Chondrocyte (in vitro differentiated cells): ENCODE measurements at places on chromosomes 2 and 18. TPM values are rescaled to one million over a fixed set of nuclear protein-coding genes. Genes with fewer than 3 reads are reported as not detected.

The OTOF gene
- not detected in 3 replicates for total RNA-seq

The WIPF1 gene
- total RNA-seq = 60.0 to 68.9 TPM (median 61.8 TPM) in 3 replicates

The OSBPL6 gene
- total RNA-seq = 6.5 to 10.5 TPM (median 10.3 TPM) in 3 replicates

The TEX44 gene
- not detected in 3 replicates for total RNA-seq

The PROC gene
- 2.6 to 5.3 TPM (median 2.7 TPM) in 3 replicates for total RNA-seq

- DNase-seq = no peak
These were observed 504.5 kb upstream of the VRK2 start for GRCh38 chr2:57542081-57542480.

DNA sequence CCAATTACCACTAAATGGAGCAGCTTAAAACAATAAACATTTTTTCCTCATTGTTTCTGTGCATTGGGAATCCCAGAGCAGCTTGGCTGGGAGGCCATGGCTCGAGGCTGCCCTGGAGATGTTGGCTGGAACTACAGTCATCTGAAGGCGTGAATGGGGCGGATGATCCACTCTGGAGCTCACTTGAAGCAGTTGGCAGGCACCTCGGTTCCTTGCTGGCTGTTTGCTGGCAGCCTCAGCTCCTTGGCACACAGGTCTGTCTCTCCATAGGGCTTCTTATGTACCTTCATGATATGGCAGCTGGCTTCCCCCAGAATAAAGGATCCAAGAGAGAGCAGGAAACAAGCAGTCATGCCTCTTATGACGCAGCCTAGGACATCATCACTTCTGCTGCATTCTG is 227.0 kb upstream of the COPS8 start:
- no peak for DNase-seq

- DNase-seq = peak; percentile 47
These were observed 4.8 kb upstream of the ZAP70 start for GRCh38 chr2:97708608-97709007.

DNA sequence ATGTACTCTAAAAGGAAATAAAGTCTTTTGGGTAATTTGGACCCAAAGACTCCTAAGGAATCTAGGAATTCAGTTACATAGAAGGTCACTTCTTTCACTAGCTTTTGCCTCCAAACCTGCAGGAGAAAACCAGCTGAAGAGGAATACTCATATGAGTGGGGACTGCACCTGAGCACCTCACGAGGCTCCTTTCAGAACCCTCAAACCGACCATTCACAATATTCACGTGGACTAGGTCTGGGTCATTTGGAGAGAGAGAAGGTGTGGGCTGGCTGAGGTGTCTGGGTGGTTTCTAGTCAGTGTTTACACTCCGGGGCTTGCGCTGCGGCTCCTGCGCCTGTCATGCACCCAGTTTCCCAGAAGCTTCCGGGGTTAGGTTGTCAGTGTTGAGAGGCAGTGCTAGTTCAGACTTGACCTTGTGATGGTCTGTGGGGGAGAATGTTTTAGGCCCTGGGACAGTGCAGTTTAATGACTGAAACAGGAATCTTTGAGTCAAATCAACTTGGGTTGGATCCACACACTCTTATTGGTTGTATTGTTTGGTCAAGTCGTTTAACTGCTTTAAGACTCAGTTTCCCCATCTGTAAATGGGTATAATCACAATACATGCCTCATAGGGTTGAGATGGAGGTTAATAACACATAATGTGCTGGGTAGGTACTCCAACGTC is 78.4 kb downstream of the LIMS1 start:
- no peak for DNase-seq

GRCh38 chr2:191666732-191667131 is 11.2 kb upstream of the NABP1 start:
- DNase-seq = no peak

DNA sequence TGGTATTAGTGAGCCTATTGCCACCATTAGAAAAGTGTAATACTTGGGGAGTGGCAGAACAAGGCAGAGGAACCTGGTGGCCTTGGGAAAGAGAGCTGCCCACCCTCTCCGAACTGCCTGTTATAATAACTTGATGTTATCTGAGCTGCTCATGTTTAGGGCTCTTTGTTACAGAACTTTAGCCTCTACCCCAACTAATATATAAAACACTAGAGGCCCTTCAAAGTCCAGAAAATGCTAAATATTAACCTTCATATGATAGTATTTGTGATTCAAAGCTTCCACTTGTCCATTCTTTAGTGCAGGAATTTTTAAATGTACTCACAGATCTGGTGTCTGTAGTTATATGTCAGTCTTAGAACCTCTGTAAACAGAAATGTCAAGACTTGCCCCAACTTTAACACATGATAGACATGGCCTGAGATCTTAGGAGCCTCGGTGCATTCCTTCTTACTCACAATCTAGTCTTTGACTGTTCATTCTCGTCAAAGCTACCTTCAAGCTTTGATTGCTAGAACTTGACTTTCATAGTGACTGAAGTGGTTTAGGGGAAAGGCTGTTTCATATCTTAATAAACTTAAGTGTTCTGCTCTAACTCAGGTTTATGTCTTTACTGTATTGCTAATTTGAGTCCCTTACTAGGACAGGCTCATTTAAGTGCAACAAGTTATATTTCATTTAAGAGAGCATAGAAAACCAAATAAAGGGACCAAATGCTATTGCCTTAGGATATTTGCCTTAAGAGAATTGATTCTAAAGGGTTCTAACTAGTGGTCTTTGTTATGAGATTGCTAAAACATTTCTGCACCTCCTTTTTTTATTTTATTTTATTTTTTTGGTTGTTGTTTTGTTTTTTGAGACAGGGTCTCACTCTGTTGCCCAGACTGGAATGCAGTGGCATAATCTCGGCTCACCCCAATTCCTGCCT is 41.6 kb downstream of the DDX1 start:
- no peak for DNase-seq

DNA sequence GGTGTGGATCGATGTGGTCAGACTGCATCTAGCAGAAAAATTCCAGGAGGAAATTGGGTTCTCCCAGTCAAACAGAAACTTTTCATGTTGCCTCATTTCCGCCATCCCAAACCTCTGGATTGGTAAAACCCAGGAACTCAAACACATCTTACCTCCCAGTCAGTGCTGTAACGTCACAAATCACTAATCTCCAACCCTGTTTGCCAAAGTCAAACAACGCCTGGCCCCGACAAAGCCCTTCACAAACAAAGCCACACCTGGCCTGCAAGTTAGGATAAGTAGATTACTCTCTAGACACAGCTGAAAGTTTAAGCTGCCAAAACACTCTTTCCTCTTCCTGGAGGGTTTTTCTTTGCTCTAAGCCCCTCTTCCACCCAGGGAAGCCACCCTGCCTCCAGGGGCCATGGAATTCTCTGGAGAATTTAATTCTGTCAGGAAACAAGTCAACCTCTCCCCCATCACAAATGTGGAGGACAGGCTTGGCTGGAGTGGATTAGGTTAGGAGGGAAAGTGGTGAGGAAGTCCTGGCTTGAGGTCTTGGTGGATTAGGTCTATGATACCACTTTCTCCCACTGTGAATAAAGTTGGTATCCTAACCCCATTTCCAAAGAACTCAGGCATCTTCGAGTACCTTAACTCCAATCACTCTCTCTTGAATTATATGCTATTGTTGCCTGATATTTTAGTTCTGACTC is 86.7 kb downstream of the LYPD6B start:
- no peak for DNase-seq

- DNase-seq = no peak
These were observed 217.9 kb downstream of the NAPG start for GRCh38 chr18:10743766-10744165.

DNA sequence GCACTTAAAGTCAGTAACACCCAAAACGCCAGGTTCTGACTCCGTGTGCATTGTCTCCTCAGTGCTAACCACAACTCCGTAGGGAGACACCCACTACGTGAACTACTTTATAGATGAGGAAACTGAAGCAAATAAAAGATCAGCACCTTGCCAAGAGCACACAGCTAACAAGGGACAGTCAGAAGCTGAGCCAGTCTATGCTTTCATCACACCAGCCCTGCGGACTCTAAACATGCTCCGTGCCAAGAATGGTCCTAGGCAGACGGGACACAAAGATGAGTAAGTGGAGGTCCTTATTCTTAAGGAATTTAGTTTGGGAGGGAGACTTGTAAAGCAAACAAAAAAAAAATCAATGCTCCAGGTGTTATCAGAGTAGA is 9.6 kb downstream of the MBOAT2 start:
- no peak for DNase-seq

DNA sequence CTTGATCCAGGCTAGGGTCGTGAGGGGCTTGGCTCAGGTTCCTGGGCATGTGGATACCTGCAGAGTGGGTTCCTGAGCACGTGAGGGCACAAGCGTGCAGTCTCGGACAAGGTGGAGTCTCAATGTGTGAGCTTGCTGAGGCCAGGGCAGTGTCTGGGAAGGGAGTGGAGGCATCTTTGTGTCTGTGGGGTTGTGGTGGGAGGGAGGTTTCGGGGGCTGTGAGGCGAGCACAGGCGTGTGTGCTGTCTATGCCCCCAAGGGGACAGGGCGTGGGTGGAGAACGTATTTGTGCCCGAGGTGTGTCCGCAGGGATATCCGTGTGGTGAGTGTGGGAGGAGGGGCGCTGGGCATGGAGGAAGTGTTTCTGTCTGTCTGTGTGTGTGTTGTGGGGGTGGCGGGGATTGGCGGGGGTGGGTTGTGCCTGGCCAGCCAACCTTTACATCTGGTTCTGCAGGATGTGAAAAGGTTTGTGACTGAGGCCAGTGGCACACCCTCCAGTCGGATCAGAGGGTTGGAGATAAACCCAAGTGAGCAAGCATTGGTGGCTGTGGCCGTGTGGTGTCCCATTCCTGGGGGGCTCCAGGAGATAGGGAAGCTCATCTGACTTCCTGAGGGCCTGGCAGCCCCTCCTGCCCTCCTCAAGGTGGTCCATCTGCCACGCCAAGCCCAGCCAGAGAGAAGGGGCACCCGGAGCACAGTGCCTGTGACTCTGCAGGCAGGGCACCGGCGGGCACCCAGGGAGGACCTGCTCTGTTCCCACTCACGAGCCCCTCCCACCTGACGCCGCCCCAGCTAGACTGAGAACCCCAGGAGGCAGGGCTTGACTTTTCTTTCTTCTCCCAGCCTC is 57.1 kb downstream of the ZFP36L2 start:
- DNase-seq = no peak

DNA sequence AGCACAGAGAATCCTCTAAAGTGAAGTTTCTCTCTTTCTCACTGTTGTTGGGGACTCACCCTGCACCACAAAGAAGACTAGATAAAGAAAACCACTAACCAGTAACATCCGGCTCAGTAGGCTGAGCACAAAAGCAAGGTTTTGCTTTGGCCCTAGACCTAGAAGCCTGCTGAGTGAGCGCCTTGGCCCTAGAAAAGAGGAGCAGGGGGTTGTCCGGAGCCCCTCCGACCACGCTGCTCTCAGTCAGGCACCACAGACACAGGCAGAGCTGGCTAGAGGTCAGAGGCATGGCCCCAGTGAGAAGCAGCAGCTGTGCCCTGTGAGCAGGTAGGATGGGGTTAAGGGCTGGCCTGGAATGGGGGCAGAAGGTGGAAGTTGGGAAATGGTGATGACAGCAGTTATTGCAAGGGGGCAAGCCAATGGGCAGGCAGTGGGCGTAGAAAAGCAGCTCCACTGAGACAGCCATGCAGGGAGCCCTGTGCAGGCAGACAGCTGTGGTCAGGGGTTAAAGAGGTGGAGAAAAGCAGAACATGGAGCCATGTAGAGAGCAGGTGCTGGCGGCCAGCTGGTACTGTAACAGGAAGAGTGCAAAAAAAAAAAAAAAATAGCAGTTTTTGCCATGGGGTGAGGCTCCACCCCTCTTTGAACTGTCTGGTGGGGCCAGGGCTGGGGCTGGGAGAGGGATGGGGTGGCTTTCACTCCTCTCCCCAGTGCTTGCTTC is 36.9 kb upstream of the SLC14A1 start:
- DNase-seq = no peak

- DNase-seq = no peak
These were observed 2.8 kb downstream of the PRKCE start for GRCh38 chr2:45654250-45654649.

DNA sequence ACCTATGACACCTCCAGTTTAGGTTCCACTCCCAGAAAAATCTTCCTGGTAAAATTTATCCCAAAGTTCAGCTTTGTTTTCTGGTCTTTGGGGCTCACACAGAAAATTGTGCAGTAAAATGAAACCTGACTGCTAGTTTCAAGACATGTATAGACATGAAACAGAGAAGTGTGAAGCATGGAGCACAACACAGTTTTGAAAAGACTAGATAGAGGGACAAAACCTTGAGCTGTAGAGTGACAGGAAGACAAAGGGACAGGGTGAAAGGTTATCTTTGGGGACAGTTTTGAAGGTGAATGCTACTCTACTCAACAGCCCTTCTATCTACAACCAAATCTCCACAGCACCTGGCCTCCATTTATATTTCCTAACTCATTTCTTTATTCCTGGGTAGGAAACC is 352.6 kb downstream of the RBM43 start:
- DNase-seq = no peak

DNA sequence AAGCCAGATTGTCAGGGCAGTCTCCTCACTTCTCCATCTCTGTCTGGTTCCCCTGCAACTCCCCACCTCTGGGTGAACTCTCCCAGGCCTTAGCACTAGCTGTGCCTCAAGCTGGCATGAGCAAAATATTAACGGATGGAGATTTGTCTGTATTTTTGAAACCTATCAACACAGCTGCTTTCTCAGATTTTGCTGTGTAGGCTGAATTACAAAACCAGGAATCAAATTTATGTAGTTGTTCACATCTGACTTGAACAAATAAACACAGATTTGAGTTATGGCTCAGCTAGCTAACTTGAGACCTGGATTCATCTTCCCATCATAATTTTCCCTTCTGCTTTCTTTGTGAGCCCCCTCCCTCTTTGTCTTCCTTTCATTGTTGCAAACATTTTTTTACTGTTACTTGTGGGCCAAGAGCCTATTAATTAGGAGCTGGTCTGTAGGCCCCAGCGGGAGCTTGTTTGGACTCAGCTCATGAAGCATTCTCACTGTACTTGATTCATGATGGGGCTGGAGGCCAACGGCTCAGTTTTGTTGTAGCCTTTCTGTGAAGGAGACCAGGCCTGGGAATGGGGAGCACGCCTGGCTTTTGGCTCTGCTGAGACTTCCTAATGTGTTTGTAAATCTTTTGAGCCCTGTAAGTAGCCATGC is 164.1 kb upstream of the GATA6 start:
- DNase-seq = no peak

- no peak for DNase-seq
These were observed 133.2 kb upstream of the GULP1 start for GRCh38 chr2:188158337-188159100.

GRCh38 chr2:47741101-47741500 is 41.8 kb upstream of the MSH6 start:
- DNase-seq = no peak

DNA sequence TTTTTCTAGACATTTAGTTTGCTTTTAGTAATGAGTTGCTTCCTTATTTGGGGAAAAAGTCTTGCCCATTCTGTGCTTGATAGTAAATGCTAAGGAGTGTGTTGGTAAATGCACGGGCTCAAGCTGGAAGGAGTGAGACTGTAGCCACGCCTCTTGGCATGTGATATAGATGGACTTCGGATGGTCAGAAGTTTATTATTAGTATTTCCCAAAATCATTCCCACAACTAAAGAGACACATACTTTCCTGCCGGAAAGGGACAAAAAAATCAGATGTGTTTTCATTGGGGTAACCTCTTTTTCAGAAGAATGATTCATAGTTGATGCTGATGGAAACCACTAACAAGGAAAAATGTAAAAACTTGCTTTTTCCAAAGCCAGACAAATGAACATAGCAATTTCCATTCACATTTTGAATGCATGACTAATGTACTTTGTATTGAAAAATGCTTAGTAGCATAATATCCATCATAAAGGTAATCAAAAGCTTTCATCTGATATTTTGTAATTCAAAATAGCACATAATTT is 133.2 kb downstream of the ZNF532 start:
- no peak for DNase-seq
